ENCODE measurements at places on chromosomes 3 and 15.

DNA sequence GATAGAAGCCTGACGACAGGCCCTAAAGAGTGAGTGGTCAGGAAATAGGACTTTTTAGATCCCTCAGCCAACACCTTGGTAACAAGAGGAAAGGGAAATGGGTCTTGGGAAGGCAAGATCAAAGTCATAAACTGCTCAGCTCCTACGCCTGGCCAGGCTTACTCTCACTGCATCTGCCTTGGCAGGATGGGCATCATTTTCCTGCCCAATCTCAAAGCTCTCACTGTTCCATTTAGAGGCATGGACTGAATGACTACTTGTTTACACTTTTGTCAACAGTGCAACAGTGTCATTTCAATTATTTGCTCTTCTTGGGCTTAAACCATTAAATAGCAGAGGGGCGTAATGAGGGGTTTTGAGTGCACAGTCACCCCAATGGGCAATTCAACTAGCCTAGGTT lies 808.7 kb downstream of the GRM7 start:
- no peak for DNase-seq

- DNase-seq = no peak
Measured at GRCh38 chr3:28586325-28586724, 237.7 kb upstream of the AZI2 start.

- no peak for DNase-seq
Measured at GRCh38 chr3:15108869-15109268, 9.9 kb upstream of the RBSN start.

- DNase-seq = no peak
Measured at GRCh38 chr3:37279856-37280255, 105.5 kb upstream of the LRRFIP2 start.
